T1000 (cell line): ENCODE measurements at places on chromosomes 16 and 17.

DNA sequence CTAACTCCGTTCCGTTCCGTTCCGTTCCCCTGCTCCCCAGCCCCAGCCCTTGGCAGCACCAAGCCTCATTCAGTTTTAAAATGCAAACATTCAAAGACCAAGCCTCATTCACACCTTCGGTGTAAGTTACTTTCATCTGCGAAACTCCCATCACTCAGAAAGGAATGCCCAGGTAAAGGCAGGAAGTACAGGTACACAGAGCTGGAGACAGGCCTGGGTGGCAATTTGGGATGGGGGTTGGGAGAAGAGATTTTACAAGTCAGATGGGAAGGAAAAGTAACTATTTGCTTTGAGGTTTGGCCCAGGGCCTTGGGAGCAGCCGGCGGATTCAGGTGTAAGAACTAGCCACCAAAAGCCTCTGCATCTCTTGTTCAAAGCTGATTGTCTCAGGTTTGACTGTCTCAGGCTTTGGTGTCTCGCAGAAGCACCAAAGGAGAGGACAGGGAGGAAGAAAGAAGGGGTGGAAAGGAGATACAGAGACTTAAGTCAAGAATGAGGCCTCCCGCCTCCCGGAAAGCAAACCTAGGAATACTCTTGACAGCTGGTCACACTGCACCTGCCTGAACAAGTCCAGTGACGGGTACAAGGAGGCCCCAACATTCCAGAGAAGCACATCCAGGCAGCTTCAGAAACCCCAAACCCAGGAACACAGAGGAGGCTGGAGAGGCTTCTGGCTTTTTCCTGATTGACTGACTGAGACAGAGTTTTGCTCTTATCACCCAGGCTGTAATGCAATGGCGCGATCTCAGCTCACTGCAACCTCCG is 54.7 kb downstream of the NXN start:
- DNase-seq: no peak

DNA sequence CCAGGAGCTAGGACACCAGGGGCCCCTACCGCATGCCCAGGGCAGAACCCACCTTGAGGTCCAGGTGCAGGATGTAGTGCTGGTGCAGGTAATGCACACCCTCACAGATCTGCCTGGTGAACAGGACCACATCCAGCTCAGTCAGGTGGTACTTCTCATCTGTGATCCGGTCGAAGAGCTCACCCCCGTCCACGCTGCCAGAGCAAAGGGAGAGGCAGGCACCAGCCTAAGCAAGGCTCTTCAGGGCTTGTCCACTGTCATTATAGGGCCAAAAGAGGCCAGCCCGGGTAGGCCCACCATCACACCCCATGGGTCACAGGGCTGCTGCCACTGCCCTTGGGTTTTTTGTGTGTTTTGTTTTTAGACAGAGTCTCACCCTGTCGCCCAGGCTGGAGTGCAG is 21.0 kb downstream of the MYLK3 start:
- no peak for DNase-seq

DNA sequence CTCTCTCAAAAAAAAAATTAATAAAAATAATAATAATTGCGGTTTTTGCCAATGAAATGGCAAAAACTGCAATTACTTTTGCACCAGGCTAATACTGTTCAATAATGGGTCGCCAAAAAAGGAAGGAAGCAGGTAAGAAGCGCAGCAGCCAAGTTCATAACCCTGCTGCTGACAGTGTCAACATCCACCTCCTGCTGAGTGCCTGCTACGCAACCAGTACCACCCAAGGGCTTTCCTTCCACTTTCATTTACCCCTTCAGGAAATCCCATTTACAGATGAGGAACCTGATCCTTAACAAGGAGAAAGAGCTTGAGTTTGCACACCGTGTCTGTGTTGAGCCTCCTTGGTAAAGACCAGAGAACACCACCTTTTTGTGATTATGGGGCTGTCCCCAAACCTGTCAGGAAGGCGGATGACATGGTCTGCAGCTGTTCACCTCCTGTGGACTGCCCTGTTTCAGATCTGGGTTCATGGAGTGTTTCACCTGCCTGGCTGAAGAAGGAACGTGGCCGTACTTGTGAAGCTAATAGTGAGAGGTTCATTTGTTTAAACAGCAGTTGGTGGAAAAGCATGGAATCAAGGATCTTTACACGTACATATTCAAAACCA is 378.0 kb downstream of the SLC39A11 start:
- DNase-seq: no peak

GRCh38 chr17:57080718-57081117 is 4.3 kb upstream of the AKAP1 start:
- no peak for DNase-seq

DNA sequence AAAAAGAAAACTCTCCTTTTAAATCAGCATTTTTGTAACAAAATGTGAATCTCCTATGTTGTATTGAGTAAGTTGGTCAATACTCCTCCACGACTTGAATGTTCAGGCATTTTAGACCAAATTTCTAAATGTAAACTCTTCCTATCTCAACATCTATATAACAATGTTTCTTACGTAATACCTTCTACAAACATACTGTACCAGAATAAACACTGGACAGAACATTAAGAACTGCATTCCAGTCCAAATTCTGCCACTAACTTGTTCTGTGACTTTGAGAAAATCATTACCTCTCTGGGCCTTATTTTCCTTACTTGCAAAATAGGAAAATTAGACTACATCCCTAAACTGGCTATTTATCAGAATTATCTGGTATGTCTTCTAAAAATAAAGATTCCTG is 40.1 kb downstream of the AKAP10 start:
- no peak for DNase-seq

DNA sequence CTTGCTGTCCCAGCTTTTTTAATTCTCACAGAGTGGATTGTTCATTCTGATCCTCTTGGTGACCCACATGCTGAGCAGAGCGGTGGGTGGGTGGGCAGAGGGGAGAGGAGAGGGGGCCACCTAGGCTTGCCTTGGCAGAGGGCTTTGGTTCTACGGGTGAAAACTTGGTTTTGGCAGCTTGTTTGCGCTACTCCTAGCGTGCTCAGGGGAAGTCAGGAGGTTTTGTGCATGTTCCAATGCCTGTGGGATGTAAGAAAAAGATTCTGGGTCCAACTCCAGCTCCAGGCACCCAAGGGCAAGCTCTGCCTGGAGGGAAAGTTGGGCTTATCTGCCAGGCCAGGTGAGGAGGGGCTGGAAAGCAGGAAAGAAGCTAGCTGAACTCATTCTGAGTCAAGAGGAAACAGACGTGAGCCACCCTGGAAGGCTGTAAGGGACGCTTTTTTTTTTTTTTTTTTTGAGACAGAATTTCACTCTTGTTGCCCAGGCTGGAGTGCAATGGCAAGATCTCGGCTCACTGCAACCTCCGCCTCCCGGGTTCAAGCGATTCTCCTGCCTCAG is 169.1 kb downstream of the WSCD1 start:
- DNase-seq: no peak
